B cell (primary cell): ENCODE measurements at places on chromosomes 16 and 17.

DNA sequence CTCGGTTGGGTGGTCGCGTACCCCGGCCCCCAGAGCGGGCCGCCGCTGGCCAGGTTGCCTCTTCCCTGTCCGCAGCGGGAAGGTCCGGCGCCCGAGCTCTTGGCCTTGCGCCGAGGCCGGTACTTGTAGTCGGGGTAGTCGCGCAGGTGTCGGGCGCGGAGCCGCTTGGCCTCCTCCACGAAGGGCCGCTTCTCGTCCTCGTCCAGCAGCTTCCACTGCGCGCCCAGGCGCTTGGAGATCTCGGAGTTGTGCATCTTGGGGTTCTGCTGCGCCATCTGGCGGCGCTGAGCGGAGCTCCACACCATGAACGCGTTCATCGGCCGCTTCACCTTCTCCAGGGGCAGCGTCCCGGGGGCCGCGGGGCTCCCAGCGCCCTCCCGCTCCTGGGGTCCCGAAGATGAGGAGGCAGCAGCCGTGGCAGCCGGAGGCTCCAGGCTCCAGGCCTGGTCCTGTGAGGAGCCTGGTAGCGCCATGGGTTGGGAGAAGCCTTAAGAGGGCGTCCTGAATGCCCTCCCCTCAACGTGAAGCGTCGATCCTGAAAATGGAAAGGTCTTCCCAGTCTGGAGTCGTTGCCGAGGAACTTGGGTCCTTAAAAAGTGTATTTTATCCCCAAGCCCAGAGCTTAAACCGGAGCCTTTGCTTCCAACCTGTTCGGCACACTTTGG lies 558 bp downstream of the SOX15 start:
- peak; percentile 84 for DNase-seq

- DNase-seq, result no peak
Measured at GRCh38 chr16:51268237-51268636, 117.2 kb upstream of the SALL1 start.

DNA sequence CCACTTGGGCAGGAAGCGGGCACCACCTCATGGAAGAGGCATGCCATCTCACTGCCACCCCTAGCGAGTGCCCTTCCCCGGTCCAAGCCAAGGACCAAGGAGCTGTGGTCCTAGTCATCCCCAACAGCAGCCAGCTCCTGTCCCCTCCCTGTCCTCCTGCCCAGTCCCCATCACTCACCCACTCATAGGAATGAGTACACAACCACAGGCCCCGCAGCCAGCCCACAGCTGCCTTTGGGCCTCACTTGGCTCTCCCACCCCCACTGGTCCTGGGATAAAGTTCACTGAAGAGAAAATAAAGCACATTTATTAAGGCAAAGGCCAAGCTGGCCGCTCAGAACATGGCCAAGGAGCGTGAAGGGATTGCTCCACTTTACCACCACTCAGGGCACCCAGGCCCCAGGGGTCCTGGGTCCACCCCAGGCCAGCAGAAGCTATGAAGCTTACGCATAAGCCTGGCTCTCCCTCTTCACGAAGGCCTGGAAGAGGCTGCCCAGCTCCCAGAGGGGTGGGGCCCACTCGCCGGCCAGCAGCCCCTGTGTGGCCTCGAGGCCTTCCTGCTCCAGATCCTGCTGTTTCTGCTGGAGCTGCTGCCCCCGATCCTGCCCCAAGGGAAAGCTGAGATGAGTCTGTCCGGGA lies 3.6 kb downstream of the SCRN2 start:
- DNase-seq, result no peak

- peak; percentile 67 for DNase-seq
Measured at GRCh38 chr17:6843241-6843880, 11.8 kb upstream of the TEKT1 start.

- no peak for DNase-seq
Measured at GRCh38 chr16:58464916-58465731, 34.8 kb upstream of the NDRG4 start.

- peak; percentile 52 for DNase-seq
Measured at GRCh38 chr17:34146440-34147043, 108.5 kb upstream of the CCL2 start.

DNA sequence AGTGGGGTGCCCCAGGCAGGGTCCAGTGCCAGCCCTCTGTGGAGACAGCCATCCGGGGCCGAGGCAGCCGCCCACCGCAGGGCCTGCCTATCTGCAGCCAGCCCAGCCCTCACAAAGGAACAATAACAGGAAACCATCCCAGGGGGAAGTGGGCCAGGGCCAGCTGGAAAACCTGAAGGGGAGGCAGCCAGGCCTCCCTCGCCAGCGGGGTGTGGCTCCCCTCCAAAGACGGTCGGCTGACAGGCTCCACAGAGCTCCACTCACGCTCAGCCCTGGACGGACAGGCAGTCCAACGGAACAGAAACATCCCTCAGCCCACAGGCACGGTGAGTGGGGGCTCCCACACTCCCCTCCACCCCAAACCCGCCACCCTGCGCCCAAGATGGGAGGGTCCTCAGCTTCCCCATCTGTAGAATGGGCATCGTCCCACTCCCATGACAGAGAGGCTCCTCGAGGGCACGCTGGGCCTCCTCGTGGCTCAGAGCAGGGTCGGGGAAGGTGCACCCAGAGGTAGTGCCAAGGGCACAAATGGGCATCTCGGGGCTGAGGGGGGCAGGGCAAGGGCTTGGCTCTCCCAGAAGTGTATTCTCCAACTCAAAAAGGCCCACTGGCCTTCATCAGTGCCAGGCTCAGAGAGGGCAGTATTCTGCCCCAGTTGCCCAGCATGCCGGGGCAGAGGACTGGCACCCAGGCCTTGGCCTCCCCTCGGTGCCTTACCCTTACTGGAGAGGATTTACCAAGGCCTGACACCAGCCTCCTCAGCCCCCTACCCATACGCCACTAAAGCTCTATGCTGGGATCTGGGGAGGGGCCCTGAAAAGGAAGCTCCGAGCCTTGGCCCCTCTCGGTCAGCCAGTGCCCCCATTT lies at the start of gene CDH5:
Gene CDH5, plus strand, starts transcription at position 259 of the 867 bp plus-strand sequence. CDS start 12,647 bp downstream, outside the sequence.
- no peak for DNase-seq

- DNase-seq, result no peak
Measured at GRCh38 chr17:57674894-57675293, 70.2 kb downstream of the CCDC182 start.

DNA sequence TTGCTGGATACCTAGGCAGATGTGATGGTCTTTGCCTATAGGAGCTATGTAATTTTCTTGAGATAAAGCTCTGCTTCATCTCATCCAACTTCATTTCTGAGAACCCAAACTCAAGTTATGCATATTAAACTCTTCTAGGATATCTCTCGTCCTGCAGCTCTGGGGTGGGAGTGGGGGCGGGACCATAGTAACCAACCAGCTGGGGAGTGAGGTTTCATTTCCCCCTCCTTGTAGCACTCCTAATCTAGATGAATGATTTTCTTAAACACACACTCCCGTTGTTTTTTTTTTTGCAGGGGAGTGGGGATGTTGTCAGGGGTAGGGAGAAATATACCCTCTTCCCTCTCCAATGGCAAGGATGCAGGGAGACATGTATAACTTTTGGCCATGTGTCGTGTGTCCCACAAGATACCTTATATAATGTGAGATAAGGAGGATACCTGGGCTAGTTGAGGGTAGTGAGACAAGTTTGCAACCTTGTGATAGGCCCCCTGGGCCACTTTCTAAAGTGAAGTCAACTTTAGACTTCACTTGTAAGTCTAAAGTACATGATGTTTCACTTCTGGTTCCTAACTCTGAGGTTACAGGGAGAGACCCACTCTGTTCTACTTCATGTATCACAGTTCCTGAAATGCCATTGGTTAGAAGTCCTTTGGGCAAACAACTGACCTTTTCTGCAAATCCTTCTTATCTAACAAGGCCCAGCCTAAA lies 10.5 kb upstream of the HEATR6 start:
- DNase-seq, result peak; percentile 79

GRCh38 chr16:3577302-3577752 lies at the start of gene NLRC3:
NLRC3 (minus strand) TSS chr16:3577403; CDS start chr16:3565036, 12,367 bp downstream.
- DNase-seq, result peak; percentile 54

DNA sequence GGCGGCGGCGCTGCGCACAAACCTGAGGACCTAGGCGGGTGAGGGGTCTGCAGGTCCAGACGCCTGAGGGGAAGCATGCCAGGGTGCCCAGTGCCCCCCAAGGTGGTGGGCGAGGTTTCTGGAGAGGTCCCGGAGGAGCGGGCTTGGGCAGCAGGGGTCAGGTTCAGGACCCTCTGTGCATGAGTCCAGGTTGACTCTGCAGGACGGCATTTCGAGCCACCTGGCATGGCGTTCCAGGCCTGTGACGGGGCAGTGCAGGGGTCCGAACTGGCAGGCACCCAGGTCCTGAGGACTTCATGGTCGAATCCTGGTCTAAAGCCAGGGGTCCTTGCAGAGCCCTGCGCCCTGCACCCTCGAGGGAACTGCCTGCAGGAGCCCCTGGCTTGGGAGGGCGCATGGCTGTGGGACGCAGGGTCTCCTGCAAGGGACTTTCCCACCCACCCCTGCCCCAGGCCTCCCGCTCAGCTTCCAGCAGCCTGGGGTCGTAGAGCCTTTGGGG lies 3.5 kb downstream of the SLC16A3 start:
- DNase-seq, result no peak

GRCh38 chr16:11370084-11370931 lies 25.0 kb downstream of the RMI2 start:
- peak; percentile 93 for DNase-seq

DNA sequence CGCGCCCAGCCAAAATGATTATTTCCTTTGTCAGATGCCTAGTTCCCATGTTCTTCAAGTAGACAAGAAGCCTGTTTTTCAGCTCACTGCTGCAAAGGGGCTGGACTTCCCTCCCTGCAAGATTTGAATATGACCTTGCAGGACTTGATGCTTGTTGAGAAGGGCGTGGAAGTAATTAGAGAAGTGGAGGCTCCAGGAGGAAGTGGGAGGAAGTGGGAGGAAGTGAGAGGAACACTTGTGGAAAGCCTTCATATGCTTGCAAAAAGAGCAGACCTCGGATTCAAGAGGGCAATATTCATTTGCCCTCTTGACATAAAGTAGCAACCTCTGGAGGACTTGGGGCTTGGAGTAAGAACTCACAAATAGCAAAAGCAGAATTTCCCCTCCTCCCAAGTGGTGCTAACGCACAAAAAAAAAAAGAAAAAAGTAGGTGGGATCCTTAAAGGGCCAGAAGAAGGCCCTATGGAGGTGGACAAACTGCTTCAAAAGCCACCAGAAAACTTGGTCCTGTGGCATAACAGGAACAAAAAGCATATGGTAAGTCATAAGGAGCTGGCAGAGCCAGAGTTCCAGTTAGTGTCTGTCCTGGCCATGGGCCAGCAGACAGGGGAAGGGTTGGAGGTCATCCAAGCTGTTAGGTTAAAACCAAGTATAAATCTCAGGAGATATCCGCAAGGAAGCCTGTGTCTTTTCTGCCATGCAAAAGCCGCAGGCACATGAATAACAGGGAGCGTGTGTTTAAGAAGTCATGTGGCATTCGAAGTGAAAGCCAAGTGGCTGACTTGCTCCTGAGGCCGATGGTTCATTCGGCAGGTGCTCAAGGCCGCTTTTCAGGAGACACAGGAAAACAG lies 20.6 kb upstream of the PRKAR1A start:
- DNase-seq, result peak; percentile 52

DNA sequence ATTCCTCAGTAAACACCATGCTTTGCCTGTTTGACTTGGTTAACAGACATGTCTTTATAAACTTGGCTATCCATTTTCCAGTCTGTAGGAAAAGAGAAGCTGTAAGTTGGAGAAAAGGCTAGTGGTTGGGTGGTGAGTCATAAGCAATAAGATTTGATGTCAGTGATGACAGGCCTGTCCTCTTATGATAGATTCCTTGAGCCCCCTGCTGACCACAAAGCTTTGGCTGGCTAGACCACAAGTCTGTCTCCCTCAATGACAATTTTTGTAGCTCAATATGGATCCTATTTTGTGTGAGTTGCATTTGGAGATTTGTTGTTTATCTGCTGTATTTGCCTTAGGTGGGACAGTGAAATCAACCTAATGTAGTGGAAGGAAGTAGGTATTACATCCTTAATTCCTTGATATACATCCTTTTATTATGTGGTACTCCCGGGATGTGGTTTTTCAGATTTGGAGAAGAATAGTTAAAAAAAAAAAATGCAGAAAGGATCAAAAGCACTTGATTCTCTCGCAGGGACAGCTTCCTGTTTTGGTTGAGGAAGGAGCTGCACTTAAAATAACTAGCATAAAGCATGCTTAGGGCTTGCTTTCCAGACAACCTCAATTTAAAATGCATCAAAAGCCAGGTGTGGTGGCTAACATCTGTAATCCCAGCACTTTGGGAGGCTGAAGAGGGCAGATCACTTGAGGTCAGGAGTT lies 67.4 kb downstream of the SIAH1 start:
- DNase-seq, result no peak

- DNase-seq, result no peak
Measured at GRCh38 chr17:15966183-15966878, 21.4 kb downstream of the ADORA2B start.

DNA sequence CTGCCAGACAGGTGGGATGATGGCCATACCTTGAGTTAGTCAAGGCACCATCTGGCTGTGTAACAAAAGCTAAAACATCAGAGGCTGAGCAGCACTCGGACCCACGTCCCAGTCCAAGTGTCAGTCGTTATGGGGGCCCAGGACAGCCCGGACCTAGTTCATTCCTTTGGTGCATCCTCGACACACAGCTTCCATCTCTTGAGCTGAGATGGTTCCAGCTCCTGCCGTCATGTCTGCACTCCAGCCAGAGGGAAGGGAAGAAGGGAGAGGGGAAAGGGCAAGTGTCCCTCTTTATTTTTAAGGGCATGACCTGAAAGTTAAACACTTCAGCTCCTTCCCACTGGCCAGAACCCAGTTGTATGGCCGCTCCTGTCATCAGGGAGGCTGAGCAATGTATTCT lies 218.0 kb downstream of the SEC14L1 start:
- DNase-seq, result no peak

- no peak for DNase-seq
Measured at GRCh38 chr16:77322757-77323156, 112.1 kb downstream of the ADAMTS18 start.

DNA sequence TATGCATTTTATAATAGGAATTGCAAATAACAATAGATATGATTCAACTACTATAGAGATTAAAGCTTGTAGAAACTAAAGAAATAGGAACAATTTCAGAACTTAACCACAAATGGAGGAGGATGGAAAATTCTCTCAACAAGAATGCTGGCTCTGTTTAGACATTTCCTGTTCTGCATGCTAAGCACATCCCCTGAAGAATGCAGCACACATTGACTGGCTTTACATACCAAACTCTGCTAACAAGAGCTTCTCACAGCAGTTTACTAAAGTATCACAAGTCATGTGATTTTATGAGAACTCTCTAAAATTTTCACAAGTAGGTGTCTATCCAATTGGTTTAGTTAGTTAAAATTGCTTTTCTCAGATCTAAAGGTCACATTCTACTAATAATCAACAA lies 85.2 kb downstream of the SPAG9 start:
- no peak for DNase-seq

GRCh38 chr16:21600031-21600773 lies 825 bp downstream of the METTL9 start:
- DNase-seq, result peak; percentile 68

DNA sequence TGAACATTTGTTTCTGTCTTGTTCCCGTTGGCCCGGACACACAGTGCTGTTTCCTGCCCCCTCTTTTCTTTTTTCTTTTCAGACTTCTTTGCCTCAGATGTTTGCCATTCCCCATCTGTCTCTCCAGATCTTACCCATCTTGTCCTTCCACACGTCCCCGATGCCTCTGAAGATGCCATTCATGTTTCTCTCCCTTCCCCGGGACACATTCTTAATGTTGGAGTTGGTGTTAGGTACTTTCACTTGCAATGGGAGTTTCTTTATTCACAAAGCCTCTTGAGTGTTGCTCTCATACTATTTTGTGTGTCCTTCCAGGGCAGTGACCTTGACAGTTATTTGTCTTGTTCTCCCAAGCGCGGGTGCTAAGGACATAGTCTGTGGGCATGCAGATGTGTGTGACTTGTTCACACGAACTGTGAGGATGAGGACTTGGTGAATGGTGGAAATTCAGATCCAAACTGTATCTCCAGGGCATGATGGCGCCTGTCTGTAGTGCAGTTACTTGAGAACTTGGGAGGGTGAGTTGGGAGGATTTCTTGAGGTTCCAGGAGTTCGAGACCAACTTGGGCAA lies 8.3 kb downstream of the SEC14L1 start:
- no peak for DNase-seq
